ENCODE measurements at places on chromosomes 12 and 14.

GRCh38 chr12:121949648-121950397 lies 31.4 kb downstream of the CFAP251 start:
- DNase-seq: no peak

DNA sequence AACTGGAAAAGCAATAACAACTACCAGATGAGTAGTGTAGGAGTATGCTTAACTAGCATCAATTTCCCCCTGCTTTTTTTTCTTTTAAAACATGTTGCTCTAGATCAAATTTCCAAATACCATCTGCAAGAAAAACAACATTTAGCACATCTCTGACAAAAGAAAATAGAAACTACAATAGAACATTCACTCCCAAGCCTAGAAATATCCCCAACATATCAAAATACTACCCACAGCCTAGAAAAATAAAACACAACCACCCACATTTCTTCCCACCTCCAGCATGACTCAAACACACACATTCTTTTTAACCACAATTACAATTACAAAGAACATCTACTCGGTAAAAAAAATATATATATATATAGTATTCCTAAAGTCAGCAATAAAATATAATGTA lies 120.0 kb downstream of the PPFIA2 start:
- DNase-seq: no peak

GRCh38 chr12:132904718-132905328 lies 17.4 kb upstream of the CHFR start:
- peak; percentile 50 for DNase-seq

GRCh38 chr14:32469388-32470160 lies 140.5 kb downstream of the AKAP6 start:
- DNase-seq: no peak

GRCh38 chr12:63064080-63064479 lies 86.9 kb downstream of the AVPR1A start:
- no peak for DNase-seq

- DNase-seq: no peak
These were observed 84.9 kb upstream of the CLMN start for GRCh38 chr14:95404583-95404982.

DNA sequence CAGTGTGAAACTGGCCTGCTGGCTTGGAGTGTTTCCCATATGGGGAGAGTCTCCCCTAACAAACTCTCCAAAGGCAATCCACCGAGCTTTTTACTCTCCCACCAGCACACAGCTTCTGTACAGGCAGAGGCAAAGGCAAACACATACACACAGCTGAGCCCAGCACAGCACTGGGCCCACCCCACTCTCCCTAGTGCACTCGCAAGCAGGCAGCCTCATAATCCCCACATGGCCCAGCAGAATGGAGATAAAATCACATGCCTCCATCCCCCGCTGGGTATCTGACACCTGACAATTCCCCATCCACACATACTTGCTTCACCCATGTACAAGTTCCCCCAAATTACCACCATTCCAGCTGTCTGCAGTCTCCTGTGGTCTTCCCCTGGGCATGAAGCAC lies 3.4 kb downstream of the HOXC12 start:
- no peak for DNase-seq

DNA sequence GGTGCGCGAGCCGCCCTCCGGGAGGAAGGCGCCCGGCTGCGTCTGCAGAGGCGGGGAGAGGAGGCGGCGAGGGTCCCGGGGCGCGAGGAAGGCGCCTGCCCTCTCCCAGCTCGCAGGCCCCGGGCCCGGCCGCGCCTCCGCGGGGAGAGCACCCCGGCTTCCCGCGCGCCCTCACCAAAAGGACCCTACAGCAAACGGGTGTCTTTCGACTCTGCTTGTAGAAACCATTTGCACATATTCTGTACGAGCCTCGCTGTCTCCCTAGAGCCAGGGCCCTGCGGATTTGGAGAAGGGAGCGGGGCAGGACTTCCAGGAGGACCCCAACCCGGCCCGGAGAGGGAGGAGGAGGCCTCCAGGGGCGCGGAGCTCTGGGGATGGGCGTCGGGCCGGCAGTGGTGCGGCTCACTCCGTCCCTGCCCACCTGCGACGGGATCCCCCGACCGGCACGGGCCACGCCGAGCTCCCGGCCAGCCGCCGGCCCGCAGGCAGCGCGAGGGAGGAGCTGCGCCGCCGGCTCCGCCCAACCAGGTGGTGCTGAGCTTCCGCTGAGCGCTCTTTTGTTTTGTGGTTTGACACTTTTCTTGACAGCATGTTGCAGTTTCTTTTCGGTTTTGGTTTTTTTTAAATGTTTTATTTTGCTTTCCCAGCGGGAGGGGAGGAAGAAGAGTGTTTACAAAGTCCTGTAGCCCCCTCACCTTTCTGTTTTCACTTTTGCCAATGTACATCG lies 103.3 kb upstream of the FKBP4 start:
- DNase-seq: peak; percentile 36

DNA sequence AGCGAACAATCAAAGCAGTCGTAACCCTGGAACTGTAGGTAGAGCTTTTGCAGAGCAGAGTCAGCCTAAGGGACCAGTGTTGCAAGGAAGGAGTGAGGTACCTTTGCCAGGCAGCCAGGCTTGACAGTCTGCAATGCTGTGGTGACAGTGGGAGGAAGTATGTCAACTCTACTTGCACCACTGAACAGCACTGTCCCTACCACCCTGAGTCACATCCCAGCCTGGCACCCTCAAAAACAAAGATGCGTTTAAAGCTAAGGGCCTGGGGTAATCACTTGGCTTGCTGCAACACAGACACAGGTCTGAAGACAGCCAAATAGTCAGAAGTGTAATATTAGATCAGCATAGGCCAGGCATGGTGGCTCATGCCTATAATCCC lies 141.9 kb downstream of the DPF3 start:
- DNase-seq: no peak

DNA sequence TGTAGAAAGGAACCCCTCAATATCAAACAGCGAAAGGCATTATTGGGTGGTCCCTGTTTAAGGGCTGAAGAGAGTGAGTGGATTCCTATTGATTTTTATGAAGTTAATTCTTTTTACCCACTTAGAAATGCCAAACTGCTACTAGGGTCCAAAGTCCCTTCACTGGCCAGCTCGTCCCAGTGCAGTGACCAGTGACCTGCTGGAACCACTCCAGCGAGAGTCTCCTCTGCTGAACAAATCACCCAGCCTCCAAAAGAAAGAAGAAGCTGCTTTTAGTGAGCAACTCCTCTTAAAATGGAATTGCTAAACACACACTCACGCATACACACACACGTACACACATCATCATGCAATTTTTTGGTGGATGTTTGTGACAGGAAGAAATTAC lies 198.2 kb upstream of the PLEKHG7 start:
- DNase-seq: no peak

GRCh38 chr14:67186789-67187584 lies 2.3 kb upstream of the GARIN2 start:
- no peak for DNase-seq
